Right lobe of liver (tissue), 6 donors: ENCODE measurements at places on chromosomes 1 and 21. TPM values are rescaled to one million over a fixed set of nuclear protein-coding genes. Genes with fewer than 3 reads are reported as not detected.
A peak's percentile ranks its signal among the peaks of the same experiment; 100 is the strongest.

GRCh38 chr1:97877307-97877706 is 43.5 kb downstream of the DPYD start:
- no peak for DNase-seq

GRCh38 chr1:25799935-25800702 is at the start of gene SELENON:
SELENON (plus strand) TSS chr1:25800193; CDS start chr1:25800231, 38 bp downstream.
- peak; percentile 75 for DNase-seq

KRTAP13-2 gene
- not detected for total RNA-seq

GRCh38 chr1:100461222-100461621 is 76.7 kb upstream of the GPR88 start:
- DNase-seq: no peak

- peak; percentile 77 for DNase-seq
Measured at GRCh38 chr1:230917284-230918135, 49.2 kb upstream of the C1orf198 start.
